ENCODE measurements at places on chromosomes 6 and 20.

DNA sequence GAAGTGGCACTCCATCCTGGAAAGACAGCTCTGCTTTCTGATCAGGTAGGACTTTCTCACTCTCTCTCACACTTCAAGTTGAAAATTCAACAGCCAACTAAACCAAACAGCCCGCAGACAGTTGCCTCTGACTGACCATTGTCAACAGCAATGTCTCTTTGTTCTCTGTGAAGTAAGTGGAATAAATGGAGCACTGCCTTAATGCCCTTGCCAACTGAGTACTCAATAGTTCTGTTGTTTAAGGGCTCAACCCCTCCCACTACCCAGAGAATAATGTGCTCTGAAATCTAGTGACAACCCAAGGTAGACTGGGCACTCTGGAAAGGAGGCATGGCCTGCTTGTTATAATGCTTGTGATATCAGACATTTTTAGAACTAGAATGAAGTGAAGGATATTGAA lies 16.8 kb upstream of the BCLAF1 start:
- no peak for DNase-seq

GRCh38 chr20:10978713-10979112 lies 304.9 kb upstream of the JAG1 start:
- no peak for DNase-seq

DNA sequence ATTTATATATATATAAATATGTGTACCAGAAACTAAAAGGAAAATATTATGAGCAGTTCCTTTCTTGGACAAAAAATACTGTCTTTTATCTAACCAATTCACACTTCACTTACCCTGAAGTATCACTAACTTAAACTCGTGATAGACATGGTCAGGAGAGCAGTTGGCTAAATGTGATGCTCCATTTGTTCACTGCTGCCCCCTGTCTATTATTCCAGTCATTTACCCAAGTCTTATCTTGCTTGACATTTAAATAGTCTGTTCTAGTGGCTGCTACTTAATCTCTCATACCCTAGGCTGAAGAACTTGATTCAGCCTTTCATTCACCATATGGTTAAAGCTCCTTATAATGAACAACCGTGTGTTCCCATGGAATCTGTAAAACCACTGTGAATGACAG lies 789.6 kb upstream of the EYS start:
- no peak for DNase-seq

DNA sequence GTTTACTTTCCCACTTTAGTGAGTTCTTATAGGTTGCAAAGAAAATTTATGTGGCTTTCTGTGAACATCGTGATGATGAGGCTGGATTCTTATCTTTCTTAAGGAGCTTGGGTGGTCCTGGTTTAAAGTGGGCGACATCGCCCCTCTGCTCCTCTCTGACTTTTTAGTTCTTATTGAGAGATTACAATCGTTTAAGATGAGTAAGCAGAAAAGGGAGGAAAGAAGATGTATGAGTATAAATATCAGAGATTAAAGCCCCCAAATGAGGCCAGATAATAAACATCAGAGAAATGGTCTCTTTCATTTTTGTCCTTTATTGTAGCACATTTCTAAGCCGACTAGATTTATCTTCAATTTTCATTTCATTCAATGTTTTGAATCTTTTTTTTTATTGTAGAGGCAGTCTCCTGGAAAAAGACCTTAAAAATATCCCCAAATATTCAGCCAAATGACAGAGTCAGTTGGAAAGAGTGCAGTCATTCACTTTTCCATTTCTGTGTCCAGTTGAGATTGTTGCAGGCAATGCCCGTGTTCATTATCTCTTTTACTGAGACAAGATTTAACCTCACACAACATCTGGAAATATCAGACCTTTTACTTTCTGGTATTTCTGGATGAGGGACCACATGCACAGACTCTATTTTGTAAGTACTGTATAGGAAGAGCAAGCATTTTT lies 62.0 kb upstream of the PDE7B start:
- DNase-seq, result no peak

DNA sequence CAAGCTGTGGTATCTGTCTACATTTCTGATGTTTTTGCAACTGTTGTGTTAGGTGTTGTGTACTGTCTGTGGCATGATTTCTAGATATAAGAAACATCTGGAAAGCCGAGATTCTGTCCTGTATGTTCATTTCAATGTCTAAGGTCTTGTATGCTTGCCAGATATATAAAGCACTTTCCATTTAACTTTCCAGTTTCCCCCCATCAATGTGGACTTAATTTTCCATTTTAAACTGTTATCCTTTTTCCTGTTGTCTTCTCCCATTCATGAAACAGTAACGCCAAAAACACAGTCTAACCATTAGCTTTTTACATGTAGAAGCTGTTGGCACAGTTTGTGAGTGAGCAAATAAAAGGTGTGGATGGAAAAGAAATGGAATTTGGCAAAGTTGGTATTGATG lies 181.6 kb downstream of the FARS2 start:
- no peak for DNase-seq

GRCh38 chr6:39758905-39759605 lies 33.1 kb upstream of the DAAM2 start:
- no peak for DNase-seq

GRCh38 chr20:2697768-2698167 lies 5.2 kb downstream of the EBF4 start:
- DNase-seq, result no peak

DNA sequence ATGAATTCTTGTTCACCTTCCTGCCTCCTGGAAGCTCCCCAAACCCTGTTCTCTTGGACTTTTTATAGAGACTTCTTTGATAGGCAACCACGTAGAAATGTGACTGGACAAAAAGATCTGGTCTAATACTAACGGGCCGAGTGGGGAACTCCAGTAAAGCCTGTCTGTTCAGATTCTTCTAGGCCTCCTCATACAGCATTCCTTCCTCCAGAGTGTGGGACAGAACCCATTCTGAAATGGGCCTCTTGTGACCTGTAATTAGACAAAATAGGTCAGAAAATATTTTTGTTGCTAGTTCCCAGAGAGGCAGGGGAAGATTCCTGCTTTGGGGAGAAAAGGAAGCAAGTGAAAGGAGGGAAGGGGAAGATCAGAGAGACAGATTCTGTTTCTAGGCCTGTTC lies 374.3 kb downstream of the CDH26 start:
- DNase-seq, result no peak

GRCh38 chr20:31930779-31931178 lies 21.1 kb downstream of the PDRG1 start:
- DNase-seq, result no peak

DNA sequence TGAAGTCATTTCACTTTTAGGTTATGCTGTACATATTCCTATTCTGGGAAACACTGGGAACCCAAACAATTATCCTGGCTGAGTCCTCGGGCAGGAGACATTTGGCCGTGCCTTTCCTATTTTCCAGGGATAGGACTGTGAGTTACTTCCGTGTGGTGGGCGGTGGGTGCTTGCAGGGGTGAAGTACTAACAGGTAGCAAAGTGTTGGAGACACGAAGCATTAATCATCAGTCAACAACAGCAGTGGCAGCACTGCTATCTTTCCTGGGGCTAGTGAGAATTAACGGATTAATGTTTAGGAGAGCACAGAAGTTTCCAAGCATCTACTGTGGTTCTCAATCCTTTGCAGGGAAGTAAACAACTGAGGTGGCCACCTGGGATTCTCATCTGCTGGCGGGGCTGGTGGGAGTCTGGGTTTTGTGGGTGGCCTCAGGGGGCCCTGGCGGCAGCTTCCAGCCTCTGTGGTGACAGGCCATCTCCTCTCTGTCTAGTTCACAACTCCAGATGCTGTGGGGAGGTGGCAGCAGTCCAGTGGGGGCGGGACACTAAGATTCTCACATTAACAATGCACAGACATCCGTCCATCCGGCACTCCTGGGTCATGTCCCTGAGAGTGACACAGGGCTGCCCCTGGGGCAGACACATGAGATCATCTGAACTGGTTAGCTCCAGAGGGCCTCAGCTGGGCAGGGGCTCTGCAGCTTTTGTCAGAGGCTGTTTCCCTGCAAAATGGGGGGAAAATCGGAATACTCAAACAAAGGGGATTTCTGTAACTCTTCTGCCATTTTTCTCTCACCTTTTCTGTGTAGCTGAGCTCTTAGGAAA lies 90.9 kb downstream of the GJA10 start:
- no peak for DNase-seq

GRCh38 chr6:82645536-82646230 lies 282.1 kb downstream of the TPBG start:
- no peak for DNase-seq

DNA sequence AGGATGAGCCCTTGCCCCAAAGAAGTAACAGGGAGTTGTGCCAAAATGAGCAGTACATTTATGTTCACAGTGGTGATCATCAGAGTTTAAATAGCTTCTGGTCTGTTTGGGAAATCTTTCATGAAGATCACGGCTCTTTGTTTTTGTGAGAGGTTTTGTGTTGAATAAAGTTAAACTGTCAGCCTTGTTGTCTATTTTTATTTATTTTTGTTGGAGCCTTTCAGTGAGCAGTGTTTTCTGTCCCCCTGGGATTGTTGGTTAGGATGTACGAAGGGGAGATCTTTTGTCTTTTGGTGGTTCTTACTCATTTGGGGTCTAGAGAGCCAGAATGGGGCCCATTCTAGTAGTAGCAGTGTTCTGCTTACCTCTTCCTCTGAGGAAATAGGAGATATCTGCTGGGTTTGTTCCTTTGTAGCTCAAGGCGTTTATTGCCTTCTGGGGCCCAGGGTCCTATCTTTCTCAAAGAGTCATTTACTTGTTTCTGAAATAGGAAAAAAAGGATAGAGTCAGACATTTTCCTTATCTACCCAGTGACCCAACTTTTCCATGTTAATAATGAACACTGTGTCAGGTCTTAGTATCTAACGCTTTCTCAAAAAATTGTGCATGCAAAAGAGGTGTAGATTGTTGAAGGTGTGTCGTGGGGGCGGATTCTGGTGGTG lies 157.4 kb downstream of the JARID2 start:
- DNase-seq, result no peak

- no peak for DNase-seq
These were observed 137.3 kb downstream of the ZFAND3 start for GRCh38 chr6:37956711-37957275.

GRCh38 chr6:43623880-43624785 lies 4.9 kb downstream of the GTPBP2 start:
- DNase-seq, result no peak

GRCh38 chr20:15374682-15375081 lies 1037.3 kb upstream of the FLRT3 start:
- no peak for DNase-seq

- DNase-seq, result no peak
These were observed 40.7 kb upstream of the EXOC2 start for GRCh38 chr6:733431-734219.

- no peak for DNase-seq
These were observed 451.0 kb upstream of the MAN1A1 start for GRCh38 chr6:119800526-119800925.

DNA sequence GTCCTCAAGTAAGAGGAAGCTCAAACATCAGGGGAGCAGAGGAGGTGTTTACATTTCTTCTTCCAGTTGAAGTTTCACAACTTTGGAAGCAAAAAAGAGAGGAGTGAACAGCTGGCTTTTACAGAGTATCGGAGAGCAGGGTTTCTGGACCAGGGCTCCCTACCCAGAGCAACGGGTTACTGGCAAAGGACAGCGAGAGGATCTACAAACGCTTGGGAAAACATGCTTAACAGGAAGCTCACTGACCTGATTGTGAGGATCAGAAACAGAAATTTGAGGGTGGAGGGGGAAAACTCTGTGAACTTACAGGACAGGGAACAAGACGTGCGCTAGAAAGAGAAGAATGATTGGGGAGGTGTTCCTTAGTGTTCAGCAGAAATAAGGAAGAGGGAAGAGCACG lies 85.7 kb upstream of the TAB2 start:
- no peak for DNase-seq

Measured in GM12892 (cell line).